ENCODE measurements at places on chromosomes 1 and 21.

DNA sequence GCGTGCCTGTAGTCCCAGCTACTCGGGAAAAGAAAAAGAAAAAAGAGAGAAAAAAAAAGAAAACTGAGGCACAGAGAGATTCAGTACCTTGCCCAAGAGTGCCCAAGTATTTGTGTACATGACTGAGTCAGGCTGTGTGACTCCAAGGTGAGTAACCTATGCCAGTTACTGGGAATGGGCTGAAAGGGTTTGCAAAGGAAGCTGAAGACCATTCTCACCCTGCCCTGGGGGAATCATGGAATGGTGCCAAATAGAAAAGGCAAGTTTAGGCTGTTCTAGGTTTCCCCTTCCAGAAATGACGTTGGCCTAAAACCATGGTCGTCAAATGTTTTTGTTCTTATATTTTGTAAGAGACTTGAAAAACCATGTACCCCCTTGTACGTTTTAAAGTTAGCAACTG lies 37.9 kb upstream of the LRIG2 start:
- DNase-seq, result no peak

DNA sequence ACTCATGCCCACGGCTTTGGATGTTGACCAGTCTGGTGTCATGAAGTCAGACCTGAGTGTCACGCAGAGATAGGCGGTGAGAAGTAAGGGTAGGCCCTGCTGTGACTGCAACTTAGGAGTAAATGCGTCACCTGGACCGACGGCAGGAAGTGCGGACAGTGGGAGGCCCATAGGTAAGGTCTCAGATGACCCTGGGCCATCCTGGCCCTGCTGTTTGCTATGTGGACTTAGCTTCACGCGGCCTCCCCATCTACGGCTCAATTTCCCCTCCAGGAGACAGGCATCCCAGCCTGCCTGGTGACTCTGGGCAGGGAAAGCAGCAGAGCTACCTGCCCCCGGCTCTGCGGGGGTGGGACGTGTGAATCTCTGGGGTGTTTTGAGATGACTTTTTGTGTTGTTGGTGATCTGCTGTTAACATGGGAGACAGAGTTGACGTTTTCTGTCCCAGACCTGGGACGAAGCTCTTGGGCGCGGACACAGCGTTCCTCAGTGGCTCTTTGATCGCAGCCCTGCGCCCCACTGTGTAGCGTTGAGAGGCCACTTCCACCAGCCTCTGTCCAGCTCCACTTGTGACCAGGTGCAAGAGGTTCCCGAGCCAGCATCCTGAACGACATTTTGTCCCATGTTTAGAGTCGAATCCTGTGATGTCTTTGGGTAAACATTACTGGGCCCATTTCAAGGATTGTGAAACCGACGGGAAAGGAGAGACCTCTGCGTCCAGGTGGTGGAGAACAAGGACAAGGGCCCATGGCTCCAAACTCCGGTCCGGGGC lies 39.9 kb downstream of the CRYAA start:
- no peak for DNase-seq

DNA sequence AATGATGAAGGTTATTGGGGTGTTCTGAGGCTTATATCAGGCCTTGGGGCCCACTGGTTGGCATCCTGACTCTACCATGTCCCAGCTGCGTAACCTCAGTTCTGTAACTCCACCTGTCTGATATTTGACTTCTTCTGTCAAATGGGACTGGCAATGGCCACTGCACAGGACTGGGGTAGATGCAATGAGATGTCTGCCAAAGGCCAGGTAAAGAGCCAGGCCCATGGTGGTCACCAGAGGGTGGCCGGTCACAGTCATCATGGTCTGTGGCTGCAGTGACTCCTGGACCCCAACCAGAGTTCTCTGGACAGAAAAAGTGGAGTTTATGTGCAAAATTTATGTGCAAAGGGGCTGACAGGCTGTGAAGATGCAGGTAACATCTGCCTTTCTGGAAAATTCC lies 173.3 kb downstream of the PTPRU start:
- no peak for DNase-seq

DNA sequence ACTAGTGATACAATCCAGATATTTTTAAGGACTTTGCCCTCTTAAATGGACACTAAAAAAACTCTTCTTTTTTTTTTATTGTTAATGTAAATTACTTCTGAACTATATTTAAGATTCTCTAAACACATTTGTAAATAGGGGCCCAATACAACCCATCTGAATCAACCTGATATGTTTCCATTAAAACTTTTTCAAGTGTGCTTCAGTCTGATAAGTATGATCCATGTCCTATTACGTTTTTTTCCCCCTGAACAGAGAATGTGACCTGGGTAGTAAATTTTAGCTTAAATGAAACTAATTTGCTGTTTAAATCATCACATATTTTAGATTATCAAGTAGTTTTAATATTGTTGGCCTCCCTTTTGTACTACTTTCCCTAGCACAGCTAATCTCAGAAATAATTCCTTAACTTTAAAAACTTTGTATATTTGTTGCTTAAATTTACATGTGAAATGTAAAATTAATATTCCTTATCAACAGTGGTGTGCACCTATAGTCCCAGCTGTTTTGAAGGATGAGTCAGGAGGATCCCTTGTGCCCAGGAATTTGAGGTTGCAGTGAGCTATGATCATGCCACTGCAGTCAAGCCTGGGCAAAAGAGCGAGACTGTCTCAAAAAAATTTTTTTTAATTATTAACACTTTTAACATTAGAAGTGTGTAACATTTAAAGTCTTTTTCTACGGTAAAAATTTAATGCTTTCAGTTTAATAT lies 3.0 kb upstream of the PKN2 start:
- DNase-seq, result no peak

Data from CD4-positive, alpha-beta T cell treated with Interleukin-4 for 1 hour (primary cell).